ENCODE measurements at places on chromosomes 12 and 14.

GRCh38 chr12:26564391-26564790, 268.6 kb downstream of the ITPR2 start:
- DNase-seq, result no peak

DNA sequence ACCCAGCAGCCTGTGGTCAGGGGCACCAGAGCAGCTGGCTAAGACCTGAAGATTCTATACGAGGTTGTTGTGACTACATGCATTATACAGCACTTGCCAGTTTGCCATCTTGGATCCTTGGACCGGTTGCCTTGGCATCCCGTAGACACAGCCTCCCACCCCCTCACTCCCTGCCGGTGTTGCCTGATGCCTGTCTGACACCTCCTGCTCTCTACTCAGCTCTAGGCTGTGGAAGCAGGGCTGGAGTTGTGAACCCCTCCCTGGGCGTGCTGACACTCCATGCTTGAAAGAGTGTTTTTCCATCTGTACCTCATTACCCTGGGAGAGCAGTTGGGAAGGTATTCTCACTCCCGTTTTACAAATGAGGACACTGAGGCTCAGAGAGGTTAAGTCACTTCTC, 2.5 kb downstream of the CHGA start:
- no peak for DNase-seq

DNA sequence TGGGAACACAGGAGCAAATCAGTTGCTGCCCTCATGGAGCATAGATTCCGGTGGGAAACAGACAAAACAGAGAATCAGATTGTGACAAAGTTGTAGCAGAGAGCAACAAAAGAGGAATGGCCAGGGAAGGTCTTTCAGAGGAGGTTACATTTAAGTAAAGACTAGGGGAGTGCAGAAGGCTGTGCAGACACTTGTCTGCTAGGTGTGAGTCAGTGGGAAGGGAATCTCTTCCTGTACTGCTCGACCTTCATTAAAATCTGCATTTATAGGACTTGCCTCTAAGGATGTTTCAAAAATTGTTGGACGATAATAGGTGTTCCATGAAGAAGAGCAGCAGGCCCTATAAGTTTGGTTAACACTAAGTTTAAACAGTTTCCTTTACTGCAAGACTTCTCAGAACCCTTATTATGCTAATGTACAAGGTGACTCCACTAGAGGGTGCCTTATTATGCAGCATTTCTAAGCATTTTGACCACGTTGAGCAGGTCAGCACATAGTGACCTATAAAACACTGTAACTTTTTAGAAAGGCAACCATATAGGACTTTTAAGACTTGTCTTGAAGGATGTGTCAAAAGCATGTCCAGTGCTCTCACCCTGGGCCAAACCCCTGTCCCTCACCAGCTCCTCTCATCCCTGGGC, 91.8 kb upstream of the RIC8B start:
- no peak for DNase-seq

- peak; percentile 92 for DNase-seq
Observed at GRCh38 chr12:10211940-10212738, 538 bp upstream of the GABARAPL1 start.

GRCh38 chr14:36518586-36519430, 1.2 kb downstream of the NKX2-1 start:
- DNase-seq, result no peak

DNA sequence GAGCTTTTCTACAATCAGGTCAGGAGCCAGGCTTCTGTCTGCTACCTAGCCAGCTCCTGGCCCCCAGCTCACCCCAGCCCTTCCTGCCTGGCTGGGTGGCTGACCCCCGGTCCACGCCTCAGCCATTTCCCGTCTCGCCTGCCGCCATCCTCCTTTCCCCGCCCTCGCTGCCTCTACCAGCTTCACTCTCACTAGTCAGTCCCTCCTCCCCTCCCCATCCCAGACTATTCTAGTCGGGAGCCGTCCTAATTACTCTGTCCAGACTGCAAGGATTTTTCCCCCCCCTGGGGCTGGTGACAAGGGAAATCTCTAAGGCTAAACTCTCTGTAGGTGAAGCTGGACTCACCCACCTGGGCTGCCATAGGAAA, 825 bp downstream of the DHH start:
- DNase-seq, result no peak

DNA sequence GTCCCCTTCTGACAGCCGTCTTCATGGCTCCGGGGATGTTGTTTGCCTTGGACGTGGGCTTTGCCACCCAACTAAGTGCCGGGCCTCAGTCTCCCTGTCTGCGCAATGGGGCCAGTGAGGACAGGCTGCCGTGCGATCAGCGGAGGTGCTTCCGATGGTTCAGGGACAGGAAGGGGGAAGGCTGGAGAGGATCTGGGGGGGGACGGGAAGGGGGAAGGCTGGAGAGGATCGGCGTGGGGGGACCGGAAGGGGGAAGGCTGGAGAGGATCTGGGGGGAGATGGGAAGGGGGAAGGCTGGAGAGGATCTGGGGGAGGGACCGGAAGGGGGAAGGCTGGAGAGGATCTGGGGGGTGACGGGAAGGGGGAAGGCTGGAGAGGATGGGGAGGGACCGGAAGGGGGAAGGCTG, 3.4 kb downstream of the MMP17 start:
- DNase-seq, result peak; percentile 36

GRCh38 chr14:77140359-77141213, 1.0 kb downstream of the ZDHHC22 start:
- no peak for DNase-seq

DNA sequence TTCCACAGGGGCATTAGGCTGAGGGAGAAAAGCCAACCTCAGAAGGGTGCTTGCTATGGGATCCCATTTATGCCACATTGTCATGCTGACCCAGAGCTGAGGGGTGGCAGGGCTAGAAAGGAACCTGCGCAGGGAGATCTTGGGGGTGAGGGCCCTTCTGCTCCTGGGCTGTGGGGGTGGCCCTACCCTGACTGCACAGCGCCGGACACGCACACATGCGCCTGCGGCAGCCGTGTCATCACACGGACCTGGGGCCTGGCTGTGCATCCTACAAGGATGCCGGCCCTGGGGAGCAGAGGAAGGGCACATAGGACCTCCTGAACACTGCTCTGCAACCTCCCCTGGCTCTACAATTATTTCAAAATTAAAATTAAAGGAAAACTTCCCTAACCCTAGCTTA, 6.9 kb downstream of the CDCA4 start:
- DNase-seq, result no peak

GRCh38 chr12:53961025-53961761, 6.5 kb downstream of the HOXC12 start:
- no peak for DNase-seq

- DNase-seq, result no peak
Observed at GRCh38 chr14:78157494-78158437, 12.4 kb upstream of the NRXN3 start.

- no peak for DNase-seq
Observed at GRCh38 chr12:93846936-93847516, 169.9 kb downstream of the CRADD start.

GRCh38 chr14:77014004-77014604, 14.4 kb downstream of the IRF2BPL start:
- no peak for DNase-seq

- DNase-seq, result no peak
Observed at GRCh38 chr12:82756303-82756702, 69.6 kb downstream of the TMTC2 start.

DNA sequence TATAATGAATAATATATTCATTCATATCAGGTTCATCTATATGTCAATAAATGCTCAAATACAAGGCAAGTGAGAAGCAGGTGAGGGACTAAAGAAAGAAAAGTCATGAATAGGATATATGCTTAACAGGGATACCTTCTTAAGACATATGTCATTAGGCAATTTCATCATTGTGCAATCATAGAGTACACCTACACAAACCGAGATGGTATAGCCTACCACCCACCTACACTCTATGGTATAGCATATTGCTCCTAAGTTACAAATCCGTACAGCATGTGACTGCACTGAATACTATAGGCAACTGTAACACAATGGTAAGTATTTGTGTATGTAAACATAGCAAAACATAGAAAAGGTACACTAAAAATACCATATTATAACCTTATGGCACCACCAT, 39.0 kb downstream of the KANSL2 start:
- no peak for DNase-seq

GRCh38 chr12:112777387-112778310, 13.9 kb upstream of the RPH3A start:
- no peak for DNase-seq

DNA sequence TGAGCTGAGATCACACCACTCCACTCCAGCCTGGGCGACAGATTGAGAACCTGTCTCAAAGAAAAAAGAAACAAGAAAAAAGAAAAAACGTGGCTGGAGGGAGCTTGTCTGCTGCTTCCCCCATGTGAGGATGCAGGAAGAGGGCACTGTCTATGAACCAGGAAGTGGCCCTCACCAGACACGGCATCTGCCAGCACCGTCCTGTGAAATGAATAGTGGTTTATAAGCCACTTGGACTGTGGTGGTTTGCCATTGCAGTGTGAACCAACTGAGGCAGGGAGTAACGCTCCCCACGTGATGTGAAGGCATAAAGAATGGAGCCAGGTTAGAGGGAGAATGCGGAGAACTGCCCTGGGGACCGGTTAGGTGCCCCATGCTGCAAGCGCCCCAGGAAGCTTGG, 4.5 kb upstream of the BRF1 start:
- no peak for DNase-seq

DNA sequence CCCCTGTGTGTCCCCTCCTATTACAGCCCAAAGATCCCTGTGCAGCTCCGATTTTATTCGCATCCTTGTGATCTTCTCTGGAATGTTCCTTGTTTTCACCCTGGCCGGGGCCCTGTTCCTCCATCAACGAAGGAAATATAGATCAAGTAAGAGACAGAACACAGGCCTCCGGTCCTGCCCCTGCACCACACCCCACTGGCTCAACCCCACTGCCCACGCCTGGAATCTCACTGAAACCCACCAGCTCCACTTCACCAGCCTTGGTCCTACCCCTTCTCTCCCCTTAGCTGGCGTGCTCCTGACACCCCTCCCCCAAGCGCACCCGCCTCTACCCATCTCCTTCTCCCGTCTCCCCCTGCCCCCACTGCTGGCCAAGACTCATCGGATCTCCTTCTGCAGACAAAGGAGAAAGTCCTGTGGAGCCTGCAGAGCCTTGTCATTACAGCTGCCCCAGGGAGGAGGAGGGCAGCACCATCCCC, 934 bp upstream of the TAPBPL start:
- DNase-seq, result no peak

DNA sequence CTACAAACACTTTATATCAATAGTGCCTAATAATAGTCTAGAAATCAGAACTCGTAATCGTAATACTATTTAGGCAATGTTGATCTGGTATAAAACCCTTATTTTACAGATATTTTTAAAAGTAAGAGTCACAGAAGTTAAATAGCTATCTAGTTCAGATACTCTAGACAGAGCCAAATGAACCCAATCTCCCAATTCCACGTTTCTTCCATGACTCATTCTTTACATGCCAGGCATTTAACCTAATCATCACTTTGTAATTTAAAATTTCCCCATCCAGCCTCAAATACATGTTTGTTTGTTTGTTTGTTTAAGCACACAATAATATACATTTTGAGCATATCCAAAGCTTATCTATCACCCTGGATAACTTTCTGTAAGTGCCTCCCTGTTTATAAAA, 36.4 kb upstream of the GARIN6 start:
- no peak for DNase-seq

DNA sequence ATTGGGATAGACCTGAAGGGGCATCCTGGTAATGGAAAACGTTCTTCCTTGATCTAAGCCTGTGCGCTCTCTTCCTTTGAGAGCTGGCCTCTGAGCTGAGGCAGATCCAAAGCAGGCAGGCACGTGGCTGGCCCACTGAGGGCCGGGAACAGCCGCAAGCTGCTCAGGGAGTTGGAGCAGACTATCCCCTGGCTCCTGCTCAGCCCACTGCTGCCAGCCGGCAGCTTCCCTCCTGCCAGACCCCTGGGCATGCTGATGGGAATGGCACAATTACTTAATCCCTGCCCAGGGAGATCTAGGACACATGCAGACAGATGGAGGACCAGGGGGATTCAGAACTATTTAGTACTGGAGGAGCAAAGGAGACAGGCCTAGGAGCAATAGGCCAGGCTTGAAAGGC, 14.4 kb downstream of the NEUROD4 start:
- no peak for DNase-seq

DNA sequence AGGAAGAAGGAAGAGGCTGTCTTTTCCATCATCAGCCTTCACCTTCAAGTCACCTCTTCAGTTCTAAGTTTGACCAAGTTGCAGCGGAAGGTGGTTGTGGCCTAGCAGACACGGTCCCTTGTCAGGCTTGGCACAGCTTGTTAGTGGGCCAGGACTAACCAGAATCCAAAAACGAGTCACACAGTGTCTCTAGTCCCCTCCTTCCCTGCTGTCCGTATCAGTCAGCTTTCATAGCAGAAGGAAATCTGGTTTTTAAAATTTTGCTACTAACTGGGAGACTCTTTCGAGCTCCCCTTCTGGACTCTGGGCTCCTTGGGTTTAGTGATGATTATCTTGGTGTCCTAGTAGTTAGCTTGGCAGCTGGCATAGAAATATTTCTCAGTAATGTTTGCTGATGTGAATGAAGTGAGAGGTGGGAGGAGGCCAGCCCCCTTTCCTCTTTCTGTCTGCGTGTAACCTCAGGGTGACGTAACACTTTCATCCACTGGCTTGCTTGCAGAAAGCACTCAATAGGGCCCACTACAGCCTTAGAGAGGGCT, 3.8 kb downstream of the ETV6 start:
- DNase-seq, result no peak

- no peak for DNase-seq
Observed at GRCh38 chr12:32947206-32948067, 50.9 kb upstream of the PKP2 start.

GRCh38 chr14:39426605-39427004, 5.6 kb downstream of the FBXO33 start:
- no peak for DNase-seq

DNA sequence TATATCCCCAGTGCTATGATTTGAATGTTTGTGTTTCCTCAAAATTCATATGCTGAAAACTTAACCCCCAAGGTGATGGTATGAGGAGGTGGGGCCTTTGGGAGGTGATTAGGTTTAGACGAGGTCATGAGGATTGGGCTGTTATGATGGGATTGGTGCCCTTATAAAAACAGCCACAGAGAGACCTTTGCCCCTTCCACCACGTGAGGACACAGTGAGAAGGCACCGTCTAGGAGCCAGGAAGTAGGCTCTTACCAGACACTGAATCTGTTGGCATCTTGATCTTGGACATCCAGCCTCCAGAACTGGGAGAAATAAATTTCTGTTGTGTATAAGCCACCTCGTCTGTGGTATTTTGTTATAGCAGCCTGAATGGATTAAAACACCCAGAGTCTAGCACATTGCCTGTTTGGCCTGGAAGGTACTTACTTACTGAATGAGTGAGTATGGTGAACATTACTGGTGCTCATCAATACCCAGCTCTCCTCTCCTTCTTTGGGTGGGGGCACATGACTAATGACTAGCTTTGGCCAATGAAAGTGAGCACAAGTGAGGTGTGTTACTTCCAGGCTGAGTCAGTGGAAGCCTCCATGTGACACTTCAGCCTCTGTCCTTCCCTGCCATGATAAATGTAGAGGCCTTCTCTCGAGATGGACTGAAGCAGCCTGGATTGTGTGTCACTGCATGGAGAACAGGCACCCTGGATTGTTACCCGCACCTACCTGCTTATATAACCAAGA, 72.4 kb upstream of the CHST11 start:
- DNase-seq, result no peak

- no peak for DNase-seq
Observed at GRCh38 chr12:121057794-121058193, 18.7 kb upstream of the OASL start.

All from T1000 (cell line).